Activated gamma-delta T cell treated with anti-CD3 and anti-CD28 coated beads, Interleukin-2, amount 50 U/mL, for 16 hours (primary cell): ENCODE measurements at places on chromosomes 12 and 14.

DNA sequence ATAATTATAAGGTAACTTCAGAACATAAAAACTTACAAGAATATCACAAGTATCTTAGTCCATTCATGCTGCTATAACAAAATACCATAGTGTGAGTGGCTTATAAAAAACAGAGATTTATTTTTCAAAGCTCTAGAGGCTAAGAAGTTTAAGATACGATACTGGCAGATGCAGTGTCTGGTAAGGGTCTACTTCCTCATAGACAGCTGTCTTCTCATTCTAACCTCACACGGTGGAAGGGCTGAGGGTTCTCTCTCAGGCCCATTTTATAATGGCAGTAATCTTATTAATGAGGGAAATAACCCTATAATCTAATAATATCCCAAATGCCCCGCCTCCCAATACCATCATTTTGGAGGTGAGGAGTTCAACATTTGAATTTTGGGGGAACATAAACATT, 23.7 kb upstream of the OSBPL8 start:
- no peak for DNase-seq

DNA sequence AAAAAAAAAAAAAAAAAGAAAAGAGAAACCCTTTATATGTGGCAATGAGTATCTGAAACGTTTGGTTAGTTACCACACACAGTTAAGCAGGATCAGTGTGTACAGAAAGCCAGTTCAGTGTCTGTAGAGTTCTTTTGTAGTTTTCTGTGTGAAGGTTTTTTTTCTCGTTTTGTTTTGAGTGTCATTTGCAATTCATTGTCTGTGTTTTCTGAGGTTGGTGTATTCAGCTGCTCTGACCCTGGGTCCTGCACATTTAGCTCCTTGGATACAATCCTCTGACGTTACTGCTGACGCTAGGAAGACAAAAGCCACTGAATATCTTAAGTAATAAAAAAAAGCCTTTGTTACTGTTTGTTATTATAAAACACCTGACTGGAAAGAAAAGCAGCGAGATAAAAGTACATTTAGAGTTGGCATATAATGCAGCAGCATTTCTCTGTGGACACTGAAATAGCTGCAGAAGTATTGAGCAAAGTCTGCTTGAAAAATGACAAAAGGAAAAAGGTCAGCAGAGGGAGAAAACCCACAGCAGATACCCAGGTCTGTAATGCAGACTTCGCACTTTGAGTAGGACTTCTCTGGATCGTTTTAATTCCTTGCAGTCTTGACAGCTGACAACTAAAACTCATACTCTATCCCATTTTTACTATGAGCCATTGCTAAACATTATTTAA, 89.0 kb downstream of the POLR3B start:
- no peak for DNase-seq

- no peak for DNase-seq
These were observed 32.9 kb upstream of the FBRSL1 start for GRCh38 chr12:132456944-132457495.

DNA sequence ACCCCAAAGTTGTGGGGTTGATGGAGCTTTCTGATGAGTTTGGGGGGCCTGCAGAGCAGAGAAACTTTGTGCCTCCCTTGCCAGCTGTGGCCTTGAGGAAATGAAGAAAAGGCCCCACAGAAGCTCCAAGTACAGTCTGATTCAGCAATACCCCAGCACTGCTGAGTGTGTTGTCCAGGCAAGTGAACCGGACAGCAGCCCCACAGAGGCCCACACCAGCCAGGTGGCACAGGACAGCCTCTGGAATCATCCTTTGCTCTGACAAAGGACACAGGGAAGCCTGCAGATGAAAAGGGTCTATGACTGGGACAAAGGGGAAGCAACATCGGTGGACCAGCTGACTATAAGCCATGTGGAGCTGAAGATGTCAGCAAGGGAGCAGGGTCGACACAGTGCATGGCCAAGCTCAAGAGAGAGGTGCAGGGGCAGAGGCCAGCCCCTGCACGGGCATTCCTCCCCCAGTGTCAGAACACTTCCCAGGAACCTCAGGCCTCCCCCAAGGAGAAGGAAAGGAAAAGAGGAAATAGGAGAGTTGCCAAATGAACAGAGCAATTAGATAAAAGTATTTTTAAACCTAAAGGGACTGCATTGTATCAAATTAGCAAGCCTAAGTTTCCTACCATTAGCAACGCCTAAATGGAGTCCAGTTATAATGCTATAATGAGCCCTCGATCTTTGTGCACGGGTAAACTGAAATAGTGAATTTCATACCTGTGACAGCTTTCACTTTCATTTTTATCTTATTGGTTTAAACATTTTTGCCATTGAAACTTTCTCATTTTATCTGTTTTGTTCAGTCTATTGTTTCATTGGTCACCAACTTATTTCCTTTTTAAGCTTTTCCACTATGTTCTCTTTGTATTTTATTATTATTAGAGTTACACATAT, 46.3 kb upstream of the PTGDR start:
- DNase-seq, result no peak

- DNase-seq, result no peak
These were observed 361.5 kb downstream of the SOX5 start for GRCh38 chr12:23587833-23588559.

DNA sequence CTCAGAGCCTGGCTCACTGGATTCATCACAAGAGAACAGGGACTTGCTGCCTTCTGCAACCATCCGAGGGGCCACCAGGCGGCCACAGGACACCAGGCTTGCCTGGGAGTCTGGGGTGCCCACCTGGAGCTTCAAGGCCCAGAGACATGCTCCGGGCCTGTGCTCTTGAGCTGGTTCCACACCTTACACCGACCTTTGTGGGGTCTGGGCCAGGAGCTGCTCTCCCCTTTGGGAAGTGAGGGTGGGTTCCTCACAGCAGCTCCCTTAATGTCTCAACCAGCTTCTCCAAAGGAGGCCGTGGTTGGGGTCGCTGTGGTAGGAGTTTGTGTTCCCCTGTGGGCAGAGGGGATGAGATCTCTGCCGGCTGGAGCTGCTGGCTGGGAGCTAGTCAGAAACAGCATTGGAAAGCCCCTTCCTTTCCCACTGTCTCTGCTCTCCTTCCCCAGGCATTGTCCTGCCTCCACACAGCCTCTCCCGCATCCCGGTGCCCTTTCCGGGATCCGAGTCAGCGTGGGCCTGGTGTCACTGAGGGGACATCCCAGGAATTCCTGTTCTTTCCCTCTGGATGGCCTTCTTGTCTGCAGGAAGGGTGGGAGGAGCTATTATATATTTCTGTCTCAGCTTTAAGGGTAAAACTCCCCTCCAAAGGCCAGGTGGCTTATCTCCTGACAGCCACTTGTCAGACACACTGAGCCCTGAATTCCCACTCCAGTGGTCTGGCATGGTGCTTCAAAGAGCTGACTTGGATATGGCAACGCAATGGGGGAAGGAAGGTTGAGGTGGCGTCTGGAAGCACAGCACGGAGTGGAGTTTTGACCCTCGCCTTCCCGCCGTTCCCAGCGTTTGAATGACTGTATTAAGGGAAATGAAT, 5.1 kb upstream of the PAPLN start:
- no peak for DNase-seq

DNA sequence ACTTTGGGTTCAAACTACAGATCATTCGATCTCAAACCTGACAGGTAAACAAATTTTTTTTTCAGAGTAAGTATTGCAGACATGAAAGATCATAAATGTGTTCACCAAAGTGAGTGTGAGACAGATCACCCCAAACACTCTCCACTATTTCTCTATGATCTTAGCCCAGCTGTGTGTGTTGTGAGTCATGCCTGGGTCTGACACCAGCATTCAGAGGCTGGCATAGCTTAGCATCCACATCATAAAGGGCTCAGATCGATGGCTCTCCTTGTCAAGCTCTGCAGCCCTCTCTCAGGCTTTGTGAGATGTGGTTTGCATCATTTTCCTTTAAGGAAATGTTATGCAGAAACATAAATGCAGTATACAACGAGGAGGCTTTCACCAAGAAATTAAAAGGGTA, 164.9 kb downstream of the ETV6 start:
- DNase-seq, result no peak

- DNase-seq, result no peak
These were observed 15.6 kb downstream of the OTUB2 start for GRCh38 chr14:94041551-94042346.

DNA sequence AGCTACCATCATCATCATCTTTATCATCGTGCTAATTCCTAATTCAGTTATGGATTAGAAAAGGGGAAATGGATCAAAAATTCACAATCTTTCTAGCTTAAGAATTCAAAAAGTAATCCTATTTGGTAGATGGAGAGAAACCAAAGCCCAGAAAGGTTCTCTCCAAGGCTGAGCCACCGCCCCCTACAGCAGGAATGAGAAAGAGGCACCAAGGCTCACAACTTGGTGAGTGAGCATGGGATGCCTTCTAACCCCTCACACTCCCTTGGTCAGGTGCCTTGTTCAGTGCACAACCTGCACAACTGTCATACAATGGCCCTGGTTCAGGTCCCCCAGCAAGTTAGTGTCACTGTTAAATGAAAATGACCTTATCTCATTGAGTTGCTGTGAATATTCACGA, 171.5 kb downstream of the ANO2 start:
- no peak for DNase-seq

DNA sequence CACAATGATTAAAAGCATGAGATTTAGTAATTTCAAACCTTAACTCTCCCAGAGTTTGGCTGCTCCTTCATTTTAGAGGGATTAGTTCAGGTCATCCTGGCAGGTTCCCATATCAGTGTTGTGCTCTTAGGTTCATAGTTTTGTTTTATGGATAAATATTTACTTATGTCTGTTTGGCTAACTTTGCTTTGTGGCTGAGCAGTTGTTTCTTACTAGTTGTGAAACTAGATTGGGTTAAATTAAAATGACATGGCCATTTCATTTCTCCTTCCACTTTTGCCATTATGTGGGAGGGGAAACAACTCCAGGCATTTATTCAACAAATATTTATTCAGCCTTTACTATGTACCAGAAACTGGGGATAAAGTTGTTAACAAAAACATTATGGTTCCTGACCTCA, 158.8 kb downstream of the TMTC3 start:
- no peak for DNase-seq

- DNase-seq, result no peak
These were observed 10.1 kb downstream of the KRT80 start for GRCh38 chr12:52181746-52182145.

DNA sequence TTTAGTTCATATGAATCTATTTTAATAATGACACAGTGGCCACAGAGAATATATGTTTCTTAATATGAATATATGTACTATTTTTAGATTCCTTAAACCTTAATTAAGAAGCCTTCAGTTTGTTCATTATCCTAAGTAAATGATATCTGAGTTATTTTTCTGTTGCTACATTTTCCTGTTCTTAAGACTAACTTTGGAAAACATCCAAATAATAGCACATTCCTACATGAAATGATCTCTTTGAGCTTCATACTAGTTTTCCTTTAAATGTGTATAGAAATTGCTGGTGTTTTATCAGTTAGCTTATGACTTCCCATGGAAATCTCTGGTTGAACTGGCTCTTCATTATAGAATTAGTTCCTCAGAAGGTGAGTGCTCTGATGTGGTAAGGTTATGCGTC, 72.1 kb downstream of the POLR3B start:
- no peak for DNase-seq

- peak; percentile 20 for DNase-seq
These were observed 109.9 kb downstream of the NCOR2 start for GRCh38 chr12:124457287-124458219.

DNA sequence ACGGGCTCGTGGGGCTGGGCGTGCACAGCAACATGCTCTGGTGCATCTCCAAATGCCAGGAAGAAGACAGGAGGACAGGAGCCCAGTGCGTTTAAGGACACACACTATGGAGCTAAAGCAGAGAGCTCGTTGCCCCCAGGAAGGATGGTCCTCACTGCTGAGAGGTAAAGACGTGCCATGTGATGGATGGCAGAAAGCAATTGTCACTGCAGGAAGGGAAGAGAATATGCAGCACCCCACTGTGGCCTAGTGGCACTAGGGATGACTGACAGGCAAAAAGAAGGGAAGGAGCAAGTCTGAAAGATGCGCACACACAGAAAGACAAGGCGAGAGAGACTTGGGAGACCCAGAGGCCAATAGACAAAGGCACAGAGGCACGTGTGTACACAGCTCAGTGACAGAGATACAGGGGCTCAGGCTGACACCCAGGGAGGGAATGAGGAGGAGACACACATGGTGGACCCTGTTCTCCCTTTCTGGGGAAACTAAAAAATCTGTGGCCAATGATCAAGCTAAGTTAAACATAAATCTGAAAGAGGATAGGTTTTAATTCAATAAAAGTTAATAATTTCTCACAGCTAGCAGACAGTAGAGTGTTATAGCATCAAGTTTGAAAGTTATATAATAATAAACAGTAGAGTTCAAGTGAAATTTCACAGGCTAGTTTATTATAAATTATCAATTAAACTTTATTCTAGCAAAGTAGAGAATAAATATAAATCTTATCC, 78.8 kb downstream of the CRACR2A start:
- no peak for DNase-seq

GRCh38 chr12:89538897-89539296, 13.1 kb upstream of the POC1B start:
- no peak for DNase-seq

GRCh38 chr14:29717901-29718300, 209.7 kb downstream of the PRKD1 start:
- no peak for DNase-seq

- DNase-seq, result no peak
These were observed 53.7 kb upstream of the INSM2 start for GRCh38 chr14:35480119-35480769.

DNA sequence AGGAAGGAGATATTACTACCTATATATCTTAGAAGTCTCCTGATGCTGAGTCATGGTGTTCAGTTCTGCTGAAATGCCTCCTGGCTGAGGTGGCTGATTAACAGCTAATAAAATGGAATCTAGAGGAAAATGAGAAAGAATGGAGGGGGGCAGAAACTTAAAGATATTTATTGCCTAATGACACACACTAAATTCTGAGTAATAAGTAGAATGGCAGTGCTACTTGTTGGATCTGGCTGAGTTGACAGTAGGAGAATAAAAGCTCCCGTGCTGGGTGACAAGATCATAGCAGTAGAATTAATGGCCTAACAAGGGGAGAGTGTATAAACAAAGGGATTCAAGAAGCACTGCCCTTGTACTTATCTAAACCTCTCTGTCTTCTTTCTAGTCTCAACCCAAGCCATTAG, 137.5 kb downstream of the CNTN1 start:
- no peak for DNase-seq

DNA sequence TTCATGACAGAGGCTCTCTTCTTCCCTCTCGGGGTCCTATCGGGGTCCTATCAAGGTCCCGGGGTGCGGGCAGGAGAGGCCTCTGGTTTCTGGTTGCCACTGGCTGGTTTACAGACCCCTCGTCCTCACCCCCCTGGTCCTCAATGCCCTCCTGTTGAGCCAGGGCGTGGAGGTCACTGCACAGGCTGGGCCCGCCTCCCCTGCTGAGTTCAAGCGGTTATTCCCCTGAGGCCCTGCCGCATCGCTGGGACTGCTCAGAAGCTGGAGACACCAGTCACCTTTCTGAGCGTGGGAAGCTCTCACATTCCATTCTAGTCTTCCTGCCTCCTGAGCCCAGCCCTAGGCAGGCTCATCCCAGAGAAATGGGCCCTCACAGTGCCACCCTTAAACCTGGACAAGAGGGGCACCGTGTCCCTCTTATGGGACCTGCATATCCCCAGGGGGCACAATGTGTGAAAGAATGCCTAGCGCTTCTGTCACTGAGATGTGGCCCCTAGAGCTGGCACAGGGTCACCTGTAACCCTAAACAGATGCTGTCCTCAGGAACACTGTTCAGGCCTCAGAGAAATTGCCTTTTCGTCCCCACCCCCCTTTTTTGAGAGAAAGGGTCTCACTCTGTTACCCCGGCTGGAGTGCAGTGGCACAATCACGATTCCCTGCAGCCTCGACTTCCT, 177.7 kb upstream of the RGS6 start:
- no peak for DNase-seq

- DNase-seq, result no peak
These were observed 61.8 kb upstream of the RTL1 start for GRCh38 chr14:100965296-100965695.

GRCh38 chr14:105088812-105089745, 23.8 kb upstream of the GPR132 start:
- DNase-seq, result no peak
